ENCODE measurements at places on chromosomes 1 and 21.

- DNase-seq: no peak
These were observed 20.5 kb downstream of the MAPKAPK2 start for GRCh38 chr1:206705191-206705590.

DNA sequence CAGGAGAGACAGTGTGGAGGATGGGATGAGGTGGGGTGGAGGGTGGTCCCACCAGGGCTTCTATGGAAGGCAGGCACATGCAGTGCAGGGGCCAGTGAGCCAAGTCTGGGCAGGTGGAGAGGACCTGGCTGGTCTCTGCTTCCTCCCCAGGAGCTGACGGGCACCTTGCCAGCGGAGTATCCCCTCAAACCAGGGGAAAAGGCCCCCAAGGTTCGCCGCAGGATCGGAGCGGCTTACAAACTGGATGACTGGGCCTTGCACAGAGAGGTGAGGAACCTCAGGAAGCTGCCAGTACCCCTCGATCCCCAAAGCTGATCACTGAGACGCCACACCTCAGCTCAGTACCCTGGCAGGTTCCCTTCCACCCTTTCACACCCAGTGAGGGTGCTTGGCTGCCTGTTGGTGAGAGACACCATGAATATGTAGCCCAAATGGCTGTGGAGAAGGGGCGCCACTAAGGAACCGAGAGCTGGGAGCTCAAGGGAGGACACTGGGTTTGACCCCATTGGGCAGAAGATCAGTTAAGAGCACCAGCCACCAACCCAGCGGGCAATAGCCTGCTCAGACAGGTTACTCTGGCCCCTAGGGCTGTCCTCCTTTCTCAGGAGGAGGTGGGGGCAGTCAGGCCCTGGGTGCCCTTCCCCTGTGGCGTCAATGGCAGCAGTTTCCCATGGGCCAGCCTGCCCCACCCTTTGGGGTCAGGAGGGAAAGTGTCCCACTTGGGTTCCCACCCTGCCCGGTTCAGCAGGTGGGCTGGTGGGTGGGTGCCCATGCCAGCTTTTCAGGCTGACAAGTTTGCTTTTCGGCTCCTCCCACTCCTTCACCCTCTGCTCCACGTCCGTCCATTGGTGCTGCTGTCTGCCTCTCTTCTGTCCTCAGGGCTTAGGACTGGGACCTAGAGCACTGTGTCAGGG is 5.5 kb downstream of the INAVA start:
- no peak for DNase-seq

- no peak for DNase-seq
These were observed 8.3 kb upstream of the SLC2A1 start for GRCh38 chr1:42966688-42967612.

GRCh38 chr1:109834951-109835350 is 71.2 kb upstream of the EPS8L3 start:
- DNase-seq: no peak

GRCh38 chr21:35529171-35529863 is 480.2 kb upstream of the RUNX1 start:
- no peak for DNase-seq

DNA sequence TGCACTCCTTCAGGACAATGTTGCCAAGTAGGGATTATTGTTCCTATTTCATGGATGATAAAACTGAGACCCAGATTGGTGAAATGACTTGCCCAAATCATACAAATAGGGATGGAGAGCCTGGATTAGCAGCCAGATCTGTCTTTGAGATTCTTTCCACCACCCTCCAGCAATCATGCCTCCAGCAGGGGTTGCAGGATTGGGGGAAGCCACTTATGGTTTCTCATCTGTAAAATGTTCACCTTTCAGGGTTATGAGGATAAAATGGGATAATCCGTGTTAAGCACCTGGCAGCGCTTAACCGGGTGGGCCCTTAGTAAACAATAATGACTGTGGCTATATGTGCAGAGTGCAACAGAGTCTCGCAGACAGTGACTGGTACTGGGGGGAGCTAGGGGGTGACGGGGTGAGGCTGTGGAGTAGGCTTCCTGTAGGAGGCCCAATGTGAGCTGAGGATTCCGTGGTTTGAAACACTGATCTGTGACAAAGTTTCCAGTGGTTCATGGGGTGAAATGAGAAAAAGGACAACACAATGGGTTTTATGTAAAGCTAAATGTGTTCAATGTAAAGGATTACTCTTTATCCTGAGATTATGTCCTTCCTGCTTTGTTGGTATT is 33.7 kb upstream of the FOXO6 start:
- no peak for DNase-seq

DNA sequence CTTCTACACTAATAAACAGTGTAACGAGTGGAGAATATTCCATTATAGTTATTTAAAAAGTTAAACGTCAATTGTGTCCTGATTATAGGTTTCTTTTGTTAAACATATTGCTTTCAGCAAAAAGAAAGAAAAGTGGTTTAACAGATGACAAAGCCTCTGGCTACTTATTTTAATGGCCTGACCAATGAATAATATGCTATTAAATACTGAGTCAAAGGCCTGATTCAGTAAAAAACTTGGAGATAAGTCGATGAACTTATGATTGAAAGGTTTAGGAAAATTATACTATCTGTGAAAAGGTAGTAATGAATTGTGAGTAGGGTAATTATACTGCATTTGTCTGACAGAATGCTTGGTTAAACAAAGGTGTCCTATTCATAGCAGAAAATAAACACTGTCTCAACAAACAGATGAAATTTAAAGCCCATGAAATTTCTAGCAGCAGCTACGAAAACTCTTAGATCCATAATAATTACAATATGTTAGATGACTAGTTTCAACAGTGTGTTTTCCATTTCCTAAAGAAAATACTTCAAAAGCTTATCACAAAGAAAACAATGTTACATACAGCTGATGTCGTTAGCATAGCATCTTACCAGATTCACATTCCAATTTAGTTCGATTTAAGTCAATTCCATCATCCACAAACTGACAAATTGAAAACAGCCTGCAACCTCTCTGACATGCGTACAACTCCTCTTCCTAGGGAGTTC is 6.2 kb downstream of the TMEM59 start:
- DNase-seq: no peak

Data from hippocampal formation (tissue), 2 donors.